Osteocyte (in vitro differentiated cells): ENCODE measurements at places on chromosomes 11 and 22.

GRCh38 chr11:40168414-40168813 is 1291.0 kb downstream of the LRRC4C start:
- no peak for DNase-seq

DNA sequence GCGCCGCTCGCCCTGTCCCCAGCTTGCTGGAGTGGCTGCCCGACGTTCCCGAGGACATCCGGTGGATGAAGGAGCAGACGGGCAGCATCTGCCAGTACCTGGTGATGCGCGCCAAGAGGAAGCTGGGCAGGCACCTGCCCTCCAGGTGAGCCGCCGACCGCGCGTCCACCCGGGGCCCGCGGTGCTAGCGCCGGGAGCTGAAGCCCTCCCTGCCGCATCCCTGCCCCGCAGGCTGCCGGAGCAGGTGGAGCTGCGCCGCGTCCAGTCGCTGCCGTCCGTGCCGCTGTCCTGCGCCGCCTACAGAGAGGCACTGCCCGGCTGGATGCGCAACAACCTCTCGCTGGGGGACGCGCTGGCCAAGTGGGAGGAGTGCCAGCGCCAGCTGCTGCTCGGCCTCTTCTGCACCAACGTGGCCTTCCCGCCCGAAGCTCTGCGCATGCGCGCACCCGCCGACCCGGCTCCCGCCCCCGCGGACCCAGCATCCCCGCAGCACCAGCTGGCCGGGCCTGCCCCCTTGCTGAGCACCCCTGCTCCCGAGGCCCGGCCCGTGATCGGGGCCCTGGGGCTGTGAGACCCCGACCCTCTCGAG is 3.3 kb upstream of the CRACR2B start:
- DNase-seq, result no peak

DNA sequence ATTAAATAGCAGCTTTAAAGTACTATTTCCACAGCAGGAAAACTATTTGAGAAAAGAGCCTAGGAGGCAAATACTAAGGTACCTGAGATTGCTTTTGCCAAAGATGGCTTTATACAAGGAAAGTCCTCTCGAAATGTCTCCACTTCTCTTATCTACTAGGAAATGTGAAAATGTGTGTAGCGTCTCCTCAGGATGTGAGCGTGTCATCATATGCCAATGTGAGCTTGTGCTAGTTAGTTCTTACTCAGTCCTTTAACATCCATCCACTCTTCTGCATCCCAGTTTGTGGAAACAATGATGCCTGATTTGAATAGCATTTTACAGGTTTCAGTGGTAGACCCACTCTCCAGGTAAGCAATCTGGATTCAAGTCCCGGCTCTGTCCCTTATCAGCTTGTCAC is 421.0 kb downstream of the DYNC2H1 start:
- no peak for DNase-seq

DNA sequence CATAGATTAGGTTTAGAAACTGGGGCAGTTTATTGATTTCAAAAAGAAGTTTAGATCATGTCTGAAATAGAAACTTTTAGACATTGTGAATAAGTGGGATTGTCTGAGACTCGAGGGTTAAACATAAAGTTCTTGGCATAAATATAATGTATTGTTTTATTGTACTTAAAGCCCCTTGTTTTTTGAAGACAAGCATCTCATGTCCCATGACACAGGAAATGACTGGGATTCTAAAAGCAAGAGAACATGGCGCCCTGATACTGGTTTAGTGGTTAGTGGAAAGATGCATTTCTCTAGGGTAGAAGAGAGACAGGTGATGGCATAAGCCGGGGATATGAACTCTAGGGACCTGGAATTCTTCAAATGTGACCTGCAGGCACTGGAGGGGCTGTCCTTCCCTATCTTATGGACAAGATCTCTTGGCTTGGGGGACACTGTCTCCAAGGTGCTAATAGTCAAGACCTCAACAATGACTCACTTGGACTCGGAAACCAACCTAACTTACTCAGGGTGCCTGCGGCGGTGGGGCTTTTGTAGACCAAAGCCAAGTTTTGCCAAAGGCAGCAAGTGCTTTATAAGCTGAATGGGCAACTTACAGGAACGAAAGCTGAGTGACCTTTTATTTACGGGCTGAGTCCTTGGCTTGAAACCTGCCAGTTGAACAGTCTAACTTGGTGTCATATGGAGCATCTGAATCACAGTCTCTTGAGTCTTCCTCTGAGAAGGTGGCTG is 48.2 kb downstream of the UBASH3B start:
- DNase-seq, result no peak

DNA sequence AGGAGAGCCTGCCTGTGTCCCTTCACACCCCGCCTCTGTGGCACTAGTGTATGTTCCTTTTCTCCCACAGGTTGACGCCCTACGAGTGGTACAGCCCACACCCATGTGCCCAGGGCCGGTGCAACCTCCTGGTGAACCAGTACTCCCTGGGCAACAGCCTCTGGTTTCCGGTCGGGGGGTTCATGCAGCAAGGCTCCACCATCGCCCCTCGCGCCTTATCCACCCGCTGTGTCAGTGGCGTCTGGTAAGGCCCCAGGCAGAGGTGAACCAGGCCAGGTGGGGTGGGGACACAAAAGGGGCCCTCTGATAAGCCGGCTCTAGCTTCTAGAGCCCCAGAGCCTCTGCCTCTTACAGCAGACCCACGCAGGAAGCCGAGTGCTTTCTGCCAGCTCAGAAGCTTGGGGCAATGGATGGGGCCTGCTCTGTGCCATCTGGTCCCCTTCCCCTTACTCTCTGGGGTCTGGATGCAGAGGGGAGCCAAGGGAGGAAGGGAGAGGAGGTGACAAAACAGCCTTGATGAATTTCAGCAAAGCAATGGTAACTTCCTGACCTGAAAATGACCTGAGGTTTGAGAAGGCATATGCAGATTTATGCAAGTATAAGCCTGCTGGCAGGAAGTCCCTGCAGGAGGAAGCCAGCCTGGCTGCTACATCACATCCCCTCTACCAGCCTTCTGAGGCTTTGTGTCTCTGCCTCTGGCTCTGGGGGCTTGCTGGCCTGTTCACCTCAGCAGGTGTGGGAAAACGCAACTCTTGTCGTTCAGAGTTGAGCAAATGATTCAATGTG is 67.0 kb upstream of the TBCEL start:
- DNase-seq, result no peak

GRCh38 chr22:35883031-35883620 is 145.5 kb downstream of the RBFOX2 start:
- DNase-seq, result no peak

- DNase-seq, result no peak
These were observed 6.9 kb downstream of the KMT5B start for GRCh38 chr11:68206211-68206610.

- DNase-seq, result no peak
These were observed 870.6 kb upstream of the LRRC4C start for GRCh38 chr11:42329929-42330565.

- no peak for DNase-seq
These were observed 5.9 kb upstream of the ALKBH3 start for GRCh38 chr11:43874738-43875137.

DNA sequence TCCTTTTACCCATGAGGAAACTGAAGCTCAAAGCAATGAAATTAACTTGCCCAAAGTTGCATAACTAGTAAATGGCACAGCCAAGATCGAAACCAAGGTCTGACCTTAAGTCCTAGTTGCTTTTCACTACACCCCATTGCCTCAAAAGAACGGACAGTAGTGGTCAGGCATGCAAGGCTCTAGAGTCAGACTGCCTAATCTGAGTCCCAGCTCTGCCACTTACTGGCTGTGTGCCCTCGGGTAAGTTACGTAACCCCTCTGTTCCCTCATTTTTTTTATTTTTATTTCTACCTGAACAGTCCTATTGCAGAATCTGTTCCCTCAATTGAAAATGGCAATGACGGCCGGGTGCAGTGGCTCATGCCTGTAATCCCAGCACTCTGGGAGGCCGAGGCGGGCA is 9.6 kb downstream of the CYB561A3 start:
- no peak for DNase-seq

GRCh38 chr22:39089928-39090327 is 7.1 kb upstream of the APOBEC3H start:
- no peak for DNase-seq

DNA sequence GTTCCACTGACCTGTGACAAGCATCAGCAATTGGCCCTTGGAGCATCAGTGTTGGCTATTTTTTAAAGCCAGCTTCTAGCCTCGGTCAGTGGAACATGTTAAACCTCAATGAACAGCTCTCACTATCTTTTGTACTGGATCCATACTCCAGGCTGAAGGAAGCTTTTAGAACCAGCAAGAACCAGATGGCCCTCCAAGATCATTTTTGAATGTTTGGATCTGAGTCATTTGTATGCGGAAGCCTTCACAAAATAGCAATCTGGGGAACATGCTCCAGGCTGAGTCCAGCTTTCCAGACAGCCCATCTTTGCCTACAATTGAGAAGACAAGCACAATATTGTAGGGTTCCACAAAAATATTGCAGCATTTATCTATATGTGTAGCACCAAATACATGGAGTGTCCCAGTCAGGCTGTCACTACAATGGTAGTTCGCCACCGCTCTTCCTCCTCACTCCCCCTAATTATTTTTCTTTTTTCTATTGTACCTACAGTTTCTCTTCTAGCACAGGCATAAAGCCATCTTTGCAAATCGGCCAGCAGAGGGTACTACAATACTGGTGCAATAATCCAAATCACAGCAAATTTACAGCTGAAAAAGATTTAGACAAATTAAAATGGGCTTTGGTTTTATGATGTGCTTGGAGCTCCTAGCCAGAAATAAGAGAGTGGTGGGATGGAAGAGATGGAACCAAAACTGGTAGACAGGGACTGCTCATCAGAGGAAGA is 177.4 kb upstream of the BLID start:
- DNase-seq, result no peak

DNA sequence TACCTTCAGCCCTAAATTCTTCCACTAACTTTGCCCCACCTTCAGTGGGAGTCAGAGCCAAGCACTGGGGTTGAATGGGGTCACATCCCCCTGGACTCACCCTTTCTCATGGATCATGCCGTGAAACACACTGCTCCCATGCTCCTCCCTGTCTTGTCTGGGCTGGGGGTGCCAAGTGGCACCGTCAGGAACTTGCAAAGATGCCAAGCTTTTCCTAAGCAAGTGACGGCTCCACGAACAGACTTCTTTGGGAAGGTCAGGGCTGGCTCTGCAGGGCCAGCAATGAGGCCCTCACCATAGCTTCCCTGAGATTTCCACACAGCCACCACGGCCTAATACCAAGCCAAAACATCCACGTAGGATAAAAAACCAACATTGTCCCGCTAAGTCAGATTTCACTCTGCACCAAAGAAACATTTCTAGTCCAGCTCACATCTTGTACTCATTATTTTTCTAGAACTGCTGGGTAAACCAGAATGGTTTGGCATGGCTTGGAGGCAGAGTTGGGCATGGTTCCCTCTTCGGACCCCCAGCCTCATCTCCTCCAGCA is 76.5 kb downstream of the NAT10 start:
- DNase-seq, result no peak

DNA sequence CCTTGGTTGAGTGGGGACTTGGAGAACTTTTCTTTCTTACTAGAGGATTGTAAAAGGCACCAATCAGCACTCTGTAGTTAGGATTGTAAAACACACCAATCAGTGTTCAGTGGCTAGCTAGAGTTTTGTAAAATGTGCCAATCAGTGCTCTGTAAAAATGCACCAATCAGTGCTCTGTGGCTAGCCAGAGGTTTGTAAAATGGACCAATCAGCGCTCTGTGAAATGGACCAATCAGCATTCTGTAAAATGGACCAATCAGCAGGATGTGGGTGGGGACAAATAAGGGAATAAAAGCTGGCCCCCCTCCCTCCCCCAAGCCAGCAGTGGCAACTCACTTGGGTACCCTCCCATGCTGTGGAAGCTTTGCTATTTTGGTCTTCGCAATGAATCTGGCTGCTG is 5.5 kb upstream of the DRG1 start:
- no peak for DNase-seq

DNA sequence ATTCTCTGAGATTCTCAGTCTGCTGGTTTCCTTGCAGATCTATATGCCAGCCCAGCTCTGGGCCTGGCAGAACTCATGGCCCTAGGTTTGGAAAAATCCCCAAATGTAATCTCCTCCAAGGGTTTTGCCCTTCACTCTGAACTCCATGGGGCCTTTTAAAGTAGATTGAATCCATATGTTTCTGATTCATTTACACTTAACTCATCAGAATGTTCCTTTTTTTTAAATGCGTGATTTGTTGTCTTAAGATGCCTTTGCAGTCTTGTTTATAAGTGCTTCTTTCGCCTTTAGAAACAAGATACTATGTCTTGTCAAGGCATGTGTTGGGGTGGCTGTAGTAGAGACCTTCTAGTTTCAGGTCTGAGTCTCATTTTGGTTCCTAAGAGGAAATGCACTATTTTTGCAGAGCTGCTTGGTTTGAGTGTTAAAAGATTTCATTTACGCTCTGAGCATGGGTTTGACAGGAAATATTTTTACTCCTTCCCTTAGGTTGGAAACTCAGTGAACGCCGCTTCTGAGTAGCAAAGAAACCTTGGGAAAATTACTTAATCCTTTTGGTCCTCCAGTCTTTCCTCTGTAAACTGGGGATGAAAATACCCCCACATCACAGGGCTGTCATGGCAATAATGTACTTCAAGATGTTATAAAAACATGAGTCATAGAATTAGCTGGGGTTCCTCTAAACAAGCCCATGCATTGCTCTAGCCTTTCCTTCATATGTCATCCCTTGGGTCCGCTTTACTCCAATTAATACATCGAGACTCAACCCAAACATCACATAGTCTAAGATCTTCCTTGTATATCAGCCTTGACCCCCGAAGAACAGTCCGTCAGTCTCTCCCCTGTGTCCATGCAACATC is 83.5 kb downstream of the SNX19 start:
- no peak for DNase-seq

- DNase-seq, result no peak
These were observed 18.0 kb downstream of the CXCR5 start for GRCh38 chr11:118901494-118902335.

- DNase-seq, result no peak
These were observed 484.5 kb downstream of the MN1 start for GRCh38 chr22:27317096-27317495.

- DNase-seq, result no peak
These were observed 58.0 kb downstream of the RCN1 start for GRCh38 chr11:32148895-32149294.

DNA sequence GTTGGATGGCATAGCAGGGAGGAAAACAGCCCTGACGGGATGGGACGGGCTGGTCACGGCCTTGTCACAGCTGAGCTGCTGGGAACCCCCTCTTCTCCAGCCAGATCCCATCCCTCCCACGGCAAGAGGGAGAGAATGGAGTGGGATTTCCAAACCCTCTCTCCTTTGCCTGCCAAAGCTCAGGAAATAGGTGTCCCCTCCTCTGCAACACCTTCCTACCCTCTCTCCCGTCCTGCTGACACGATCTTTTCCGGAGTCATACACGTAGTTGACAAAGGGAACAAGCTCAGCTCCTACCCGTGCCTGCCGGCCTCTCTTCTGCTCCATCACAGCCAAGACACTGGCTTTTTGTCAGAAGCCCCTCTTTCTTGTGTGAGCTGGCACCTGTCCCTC is 48.1 kb downstream of the PISD start:
- no peak for DNase-seq

DNA sequence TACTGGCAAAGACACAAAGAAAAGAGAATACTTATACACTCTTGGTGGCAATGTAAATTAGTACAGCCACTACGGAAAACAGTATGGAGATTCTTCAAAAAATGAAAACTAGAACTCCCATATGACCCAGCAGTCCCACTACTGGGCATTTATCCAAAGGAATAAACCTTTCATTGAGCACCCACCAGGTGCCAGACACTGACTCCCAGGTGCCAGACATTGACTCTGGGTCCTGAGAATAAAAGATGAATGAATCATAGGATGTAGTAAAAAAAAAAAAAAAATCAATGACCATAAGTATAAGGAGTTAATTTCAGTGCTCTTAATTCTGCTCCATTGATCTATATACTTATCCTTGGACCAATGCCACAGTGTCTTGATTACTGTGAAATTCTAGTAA is 28.2 kb downstream of the HEPHL1 start:
- no peak for DNase-seq

- peak; percentile 82 for DNase-seq
These were observed 53.7 kb downstream of the IGF2 start for GRCh38 chr11:2085251-2086066.
